ENCODE measurements at places on chromosomes 2 and 18. TPM values are rescaled to one million over a fixed set of nuclear protein-coding genes. Genes with fewer than 3 reads are reported as not detected.
A peak's percentile ranks its signal among the peaks of the same experiment; 100 is the strongest.

GRCh38 chr2:84821806-84822205 is 59.1 kb downstream of the TRABD2A start:
- no peak for DNase-seq

The BCL2 gene
- 11.6 TPM for total RNA-seq

- no peak for DNase-seq
These were observed 434.4 kb downstream of the TNS1 start for GRCh38 chr2:217568289-217568971.

DNA sequence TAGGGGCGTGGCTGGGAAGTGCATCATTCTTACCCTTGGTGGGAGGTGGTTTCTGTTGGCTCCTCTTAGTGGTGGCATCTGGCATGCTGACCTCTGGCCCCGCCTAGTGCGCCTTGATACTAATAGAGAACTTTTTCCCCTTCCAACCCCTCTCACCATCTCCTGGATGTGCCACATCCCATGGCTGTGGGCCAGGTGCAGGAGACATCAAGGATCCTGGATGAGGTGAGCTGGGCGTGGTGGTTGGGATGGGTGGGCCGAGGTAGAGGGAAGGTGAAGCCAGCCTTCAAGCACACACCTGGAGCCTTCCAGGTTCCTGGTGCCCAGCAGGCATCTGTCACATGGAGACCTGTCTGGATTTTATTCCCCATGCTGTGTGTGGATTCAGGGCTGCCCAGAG is 149.2 kb downstream of the DYSF start:
- peak; percentile 79 for DNase-seq

GRCh38 chr2:119696005-119696404 is 17.0 kb downstream of the TMEM177 start:
- DNase-seq: no peak

The ALK gene
- not detected for total RNA-seq

The SCN3A gene
- total RNA-seq: 5.8 TPM

DNA sequence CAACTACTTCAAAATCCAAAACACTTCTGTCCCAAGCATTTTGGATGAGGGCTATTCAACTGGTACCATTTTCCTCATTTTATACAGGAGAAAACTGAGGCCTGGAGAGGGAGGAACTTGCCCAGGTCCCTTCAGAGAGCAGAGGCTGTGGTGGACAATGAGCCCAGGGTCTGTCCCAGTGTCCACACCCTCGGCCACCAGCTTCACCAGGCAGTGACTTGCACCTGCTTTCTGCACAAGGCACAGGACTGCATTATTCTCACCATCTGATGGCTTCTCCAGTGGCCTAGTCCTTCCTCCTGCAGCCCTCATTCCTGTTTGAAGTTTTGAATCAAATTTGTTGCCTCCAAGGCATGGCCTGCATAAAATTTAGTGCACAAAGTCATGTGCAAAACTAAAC is 53.3 kb downstream of the RNF144A start:
- DNase-seq: no peak

DNA sequence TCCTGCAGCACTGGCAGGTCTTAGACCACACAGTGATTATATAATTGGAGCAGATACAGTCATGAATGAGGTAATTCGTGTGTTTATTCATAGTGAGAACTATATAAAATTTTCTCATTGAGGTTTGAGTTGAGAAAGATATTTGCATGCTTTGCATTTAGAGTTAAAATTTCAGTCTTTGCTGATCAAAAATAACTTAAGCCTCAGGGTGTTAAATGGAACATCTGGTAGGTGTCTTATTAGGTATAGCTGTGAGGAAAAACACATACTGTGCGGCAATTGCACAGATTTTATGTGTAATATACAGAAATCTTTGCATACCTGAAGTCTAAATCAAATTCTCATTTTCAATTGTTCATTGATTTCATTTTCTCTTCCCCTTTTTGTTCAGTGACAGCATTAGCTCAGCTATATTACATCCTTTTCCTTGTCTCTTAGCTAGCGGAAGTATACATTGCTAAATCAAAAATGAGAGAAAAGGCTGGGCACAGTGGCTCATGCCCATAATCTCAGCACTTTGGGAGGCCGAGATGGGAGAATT is 21.2 kb downstream of the GORASP2 start:
- no peak for DNase-seq

- no peak for DNase-seq
These were observed 92.5 kb upstream of the EML6 start for GRCh38 chr2:54630858-54631497.

DNA sequence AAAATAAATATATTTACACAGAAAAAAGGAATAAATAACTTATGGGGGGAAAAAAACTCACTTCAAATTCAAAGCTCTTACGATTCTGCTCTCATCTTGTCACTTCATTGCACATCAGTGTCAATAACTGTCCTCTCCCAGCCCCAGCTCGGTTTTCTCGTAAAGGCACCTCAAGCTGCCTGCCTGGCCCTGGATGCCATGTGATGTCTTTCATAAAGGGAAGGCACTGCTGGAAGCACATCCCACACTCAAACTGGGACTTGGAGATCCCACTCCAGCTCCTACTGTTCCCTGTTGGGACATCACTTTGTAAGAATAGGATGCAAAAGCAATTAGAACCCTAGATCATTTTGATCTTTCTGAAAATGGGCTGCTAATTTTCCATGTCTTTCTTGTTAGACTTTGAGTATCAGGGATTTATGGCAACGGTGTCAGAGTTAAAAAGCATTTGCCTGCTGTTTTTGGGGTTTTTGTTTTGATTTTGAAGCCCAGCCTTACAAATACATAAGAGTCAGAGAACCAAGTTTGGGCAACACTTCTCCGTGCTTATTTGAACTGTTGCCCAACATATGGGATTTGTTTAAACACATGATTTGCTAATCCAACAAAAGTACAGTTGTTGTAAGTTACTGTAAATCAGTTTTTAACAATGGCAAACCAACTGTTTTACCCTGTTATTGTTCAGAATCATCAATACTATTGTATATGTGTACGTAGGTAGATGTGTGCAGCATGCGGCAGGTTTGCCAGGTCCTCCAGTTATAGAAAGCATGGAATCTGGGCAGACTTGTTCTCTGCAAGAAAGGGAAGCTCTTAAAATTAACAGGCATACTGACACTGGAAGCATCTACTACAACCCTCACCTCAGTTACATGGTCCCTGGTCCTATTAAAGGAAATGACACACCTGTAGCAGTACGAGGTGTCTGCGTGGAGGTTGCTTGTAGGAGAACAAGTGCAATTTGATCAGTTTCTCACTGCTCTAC is 20.6 kb downstream of the SERTAD2 start:
- no peak for DNase-seq

- no peak for DNase-seq
These were observed 445.8 kb upstream of the RGPD4 start for GRCh38 chr2:107380912-107381311.

The NEU2 gene
- total RNA-seq: not detected

The SANBR gene
- total RNA-seq: 5.7 TPM

DNA sequence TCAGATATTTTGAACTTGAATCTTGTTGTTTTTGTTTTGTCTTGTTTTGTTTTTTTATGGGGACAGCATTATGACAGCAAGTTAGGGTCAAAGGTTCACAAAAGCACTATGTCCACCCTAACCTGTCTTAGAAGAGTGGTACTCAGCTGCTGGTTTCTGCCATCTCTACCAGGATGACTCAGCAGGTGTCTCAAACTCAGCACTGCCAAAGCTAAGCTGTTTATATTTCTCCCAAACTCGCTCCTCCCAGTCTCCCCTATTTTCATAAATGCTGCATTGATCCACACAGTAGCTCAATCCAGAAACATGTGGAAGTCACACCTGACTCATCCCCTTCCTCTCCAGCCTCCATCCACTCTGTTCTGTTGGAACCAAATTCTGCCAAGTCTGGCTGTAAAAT is 134.9 kb downstream of the ZBTB7C start:
- DNase-seq: no peak

The EVX2 gene
- not detected for total RNA-seq

The IL36G gene
- total RNA-seq: not detected

The HOXD1 gene
- total RNA-seq: 0.48 TPM

- DNase-seq: no peak
These were observed 206.4 kb upstream of the ID2 start for GRCh38 chr2:8475349-8476031.

The ZBTB7C gene
- 11.0 TPM for total RNA-seq

GRCh38 chr18:62523631-62524439 is 1.0 kb downstream of the ZCCHC2 start:
- peak; percentile 88 for DNase-seq

- peak; percentile 94 for DNase-seq
These were observed 17.3 kb upstream of the AGXT start for GRCh38 chr2:240851078-240851991.

The VWC2L gene
- 0.10 TPM for total RNA-seq

The IL18RAP gene
- 4.1 TPM for total RNA-seq

Data from posterior vena cava (tissue), 2 donors.